ENCODE measurements at places on chromosomes 16 and 17.

GRCh38 chr16:56551796-56552738 lies 12.8 kb upstream of the MT4 start:
- no peak for DNase-seq

DNA sequence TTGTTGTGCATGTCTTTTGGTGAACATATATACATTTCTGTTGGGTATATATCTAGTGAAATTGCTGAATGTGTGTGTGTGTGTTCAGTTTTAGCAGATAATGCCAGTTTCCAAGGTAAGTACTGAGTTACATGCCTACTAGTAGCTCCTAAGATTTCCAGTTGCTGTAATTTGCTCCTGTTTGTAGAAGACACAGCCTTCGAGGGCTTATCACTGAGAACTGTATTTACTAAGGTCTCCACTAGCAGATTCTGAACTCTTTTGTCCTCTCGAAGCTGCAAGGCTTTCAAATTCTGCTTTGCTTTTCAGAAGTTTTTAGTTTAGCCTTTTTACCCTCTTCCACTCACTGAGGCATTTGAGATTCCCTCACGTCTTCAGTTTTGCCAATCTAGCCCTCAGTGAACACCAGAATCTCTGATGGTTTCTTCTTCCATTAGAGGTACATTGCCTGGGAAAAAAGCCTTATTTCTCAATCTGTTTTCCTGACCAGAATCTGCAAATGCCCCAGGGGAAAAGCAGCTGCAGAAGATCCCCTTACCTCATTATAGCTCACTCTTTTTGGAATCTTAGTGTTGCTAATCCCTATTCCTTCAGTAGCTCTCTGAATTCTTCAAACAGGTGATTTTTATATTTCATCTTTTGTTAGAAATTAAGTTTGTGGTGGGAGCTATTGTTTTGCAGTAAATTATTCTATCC lies 52.9 kb downstream of the NF1 start:
- no peak for DNase-seq

GRCh38 chr17:44220213-44221083 lies 973 bp upstream of the UBTF start:
- peak; percentile 70 for DNase-seq

DNA sequence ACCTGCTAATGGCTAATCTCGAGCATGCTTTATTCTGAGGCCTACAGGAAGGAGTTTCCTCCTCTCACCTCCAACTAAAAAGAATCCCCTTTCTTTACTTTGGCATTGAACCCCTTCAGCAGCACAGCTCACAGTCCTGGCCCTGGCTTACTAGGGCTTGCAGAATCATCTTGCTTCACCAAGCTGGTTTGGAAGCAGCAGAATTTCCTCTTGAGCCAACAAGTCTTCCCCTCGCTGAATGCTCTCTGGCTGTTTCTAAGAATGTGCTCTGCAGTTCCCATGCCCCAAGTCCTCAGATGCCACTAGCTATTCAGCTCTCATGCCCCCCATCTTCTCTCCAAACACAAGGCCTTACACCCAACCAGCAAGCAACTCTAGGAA lies 271.2 kb downstream of the NTN1 start:
- no peak for DNase-seq

DNA sequence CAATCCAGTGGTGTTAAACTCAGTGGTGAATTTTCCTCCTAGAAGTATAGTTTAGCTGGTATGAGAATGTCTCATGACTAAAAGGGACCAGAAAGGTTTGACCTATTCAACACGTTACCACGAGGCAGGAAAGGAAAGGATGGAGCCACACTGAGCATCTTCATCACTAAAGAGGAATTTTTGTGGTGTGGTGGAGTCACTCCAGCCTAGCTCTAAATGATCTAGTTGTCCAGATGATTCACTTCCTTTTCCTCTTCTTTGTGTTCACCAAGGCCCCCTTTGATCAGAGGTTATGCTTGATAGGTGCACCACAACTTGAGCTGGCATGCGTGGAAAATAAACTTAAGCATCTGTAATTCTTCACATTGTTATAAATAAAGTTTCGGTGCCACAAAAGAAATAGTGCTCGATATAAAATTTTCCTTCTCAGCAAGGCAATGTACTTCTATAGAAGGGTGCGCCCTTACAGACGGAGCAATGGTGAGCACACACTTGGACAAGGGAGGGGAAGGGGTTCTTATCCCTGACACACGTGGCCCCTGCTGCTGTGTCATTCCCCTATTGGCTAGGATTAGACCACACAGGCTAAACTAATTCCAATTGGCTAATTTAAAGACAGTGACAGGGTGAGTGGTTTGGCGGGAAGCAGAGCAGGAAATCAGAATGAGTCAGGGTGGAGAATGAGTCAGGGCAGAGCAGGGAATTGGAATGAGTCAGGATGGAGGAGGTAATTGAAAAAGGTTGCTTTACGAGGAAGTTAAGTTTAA lies 254.6 kb downstream of the HS3ST3A1 start:
- DNase-seq: no peak

GRCh38 chr17:32699247-32699646 lies 177.7 kb downstream of the MYO1D start:
- DNase-seq: no peak

DNA sequence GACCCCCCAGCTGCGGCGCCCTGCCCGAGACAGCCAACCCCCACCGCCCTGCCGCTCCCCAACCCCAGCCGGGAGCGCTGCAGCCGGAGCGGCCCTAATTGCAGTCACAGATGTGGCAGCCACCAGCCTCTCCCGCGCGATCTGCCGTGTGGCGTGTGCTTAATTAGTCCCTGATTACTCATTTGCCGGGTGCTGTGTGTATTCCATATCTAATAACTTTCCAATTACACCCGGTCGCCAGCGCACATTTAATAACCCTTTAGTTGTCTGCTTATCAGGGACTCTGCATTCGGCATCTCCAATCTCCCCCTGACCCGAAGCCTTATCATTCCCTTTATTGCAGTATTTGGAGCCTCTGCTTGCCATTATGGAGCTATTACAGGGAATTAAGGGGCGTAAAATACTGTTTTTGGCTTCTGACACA lies 236.7 kb upstream of the CIBAR2 start:
- no peak for DNase-seq

GRCh38 chr17:10332515-10332914 lies 40.3 kb downstream of the MYH13 start:
- no peak for DNase-seq

- no peak for DNase-seq
These were observed 520.4 kb upstream of the WSB1 start for GRCh38 chr17:26773189-26774188.

DNA sequence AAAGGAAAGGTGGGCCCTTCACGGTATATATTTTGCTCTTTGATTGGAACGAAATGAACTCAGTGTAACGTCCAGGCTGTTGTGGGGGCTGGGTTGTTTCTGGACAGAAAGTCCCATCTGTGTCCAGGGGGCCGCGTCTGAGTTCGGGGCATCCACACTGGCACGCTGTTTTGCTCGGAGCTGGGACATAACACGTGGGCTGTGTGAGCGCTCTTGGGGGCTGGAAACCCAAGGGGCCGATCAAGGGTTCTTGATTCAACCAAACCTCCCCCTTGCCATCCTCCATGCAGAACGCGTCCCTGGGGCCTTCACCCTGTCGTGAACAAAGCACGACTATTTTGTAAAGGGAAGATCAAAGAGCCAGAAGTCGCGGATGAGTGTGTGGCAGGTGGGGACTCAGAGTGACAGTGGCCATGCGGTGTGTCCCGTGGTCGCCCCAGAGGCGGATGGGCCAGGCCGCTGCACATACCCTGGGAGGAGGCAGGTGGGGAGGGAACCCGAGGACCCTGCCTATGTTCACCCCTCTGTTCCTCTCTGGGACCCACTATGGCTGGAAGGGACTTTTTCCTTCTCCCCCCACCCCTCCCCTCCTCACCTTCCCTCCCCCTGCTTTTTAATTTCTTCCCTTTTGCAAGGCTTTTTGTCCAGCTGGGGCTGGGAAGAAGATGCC lies 387.2 kb downstream of the SEC14L1 start:
- no peak for DNase-seq

- DNase-seq: no peak
These were observed 25.3 kb downstream of the CDH13 start for GRCh38 chr16:82651921-82652601.

GRCh38 chr16:87056551-87056950 lies 260.6 kb downstream of the C16orf95 start:
- no peak for DNase-seq

DNA sequence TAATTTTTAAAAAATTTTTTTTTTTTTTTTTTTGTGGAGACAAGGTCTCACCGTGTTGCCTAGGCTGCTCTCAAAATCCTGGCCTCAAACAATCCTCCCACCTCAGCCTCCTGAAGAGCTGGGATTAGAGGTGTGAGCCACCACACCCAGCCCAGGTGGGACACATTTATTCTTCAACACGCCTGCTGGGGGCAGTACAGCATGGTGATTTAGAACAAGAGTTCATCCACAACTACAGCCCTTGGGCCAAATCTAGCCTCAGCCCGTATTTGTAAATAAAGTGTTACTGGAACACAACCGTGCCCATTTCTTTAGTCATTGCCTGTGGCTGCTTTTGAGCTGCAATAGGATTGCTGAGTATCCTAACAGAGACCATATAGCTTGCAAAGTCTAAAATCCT lies 92.8 kb downstream of the KATNIP start:
- DNase-seq: no peak

GRCh38 chr16:55398762-55399161 lies 74.8 kb downstream of the IRX6 start:
- DNase-seq: no peak

DNA sequence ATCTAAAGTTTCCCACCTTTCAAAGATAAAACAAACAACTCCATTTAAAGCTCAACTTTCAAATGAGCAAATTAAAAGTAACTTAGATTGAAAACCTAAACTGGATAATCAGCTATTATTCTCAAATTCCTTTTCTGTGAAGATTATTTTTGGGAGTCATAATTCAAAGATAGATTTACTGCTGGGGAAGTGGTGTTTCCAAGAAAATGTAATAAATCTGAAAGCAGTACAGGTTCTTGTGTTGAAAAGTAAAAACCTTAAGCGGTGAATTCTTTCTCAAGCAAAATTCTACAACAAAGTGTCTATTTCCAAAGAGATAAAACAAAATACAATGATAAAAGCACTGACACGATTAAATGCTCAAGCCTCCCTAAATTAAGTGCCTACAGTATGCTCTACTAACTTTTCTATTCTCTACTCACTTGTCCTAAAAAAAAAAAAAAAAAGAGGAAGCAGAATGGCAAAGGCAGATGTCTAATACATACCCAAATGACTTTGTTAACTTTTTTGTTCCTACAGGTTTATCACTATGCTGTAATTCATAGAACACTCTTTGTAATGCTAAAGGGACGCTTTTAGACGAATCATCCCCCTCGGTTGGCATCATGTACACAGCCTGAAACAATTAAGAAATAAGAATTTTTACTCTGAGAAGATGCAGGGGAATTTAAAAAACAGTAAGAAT lies 34.5 kb downstream of the LITAFD start:
- no peak for DNase-seq

- DNase-seq: no peak
These were observed 4.1 kb downstream of the IL4R start for GRCh38 chr16:27317738-27318391.

DNA sequence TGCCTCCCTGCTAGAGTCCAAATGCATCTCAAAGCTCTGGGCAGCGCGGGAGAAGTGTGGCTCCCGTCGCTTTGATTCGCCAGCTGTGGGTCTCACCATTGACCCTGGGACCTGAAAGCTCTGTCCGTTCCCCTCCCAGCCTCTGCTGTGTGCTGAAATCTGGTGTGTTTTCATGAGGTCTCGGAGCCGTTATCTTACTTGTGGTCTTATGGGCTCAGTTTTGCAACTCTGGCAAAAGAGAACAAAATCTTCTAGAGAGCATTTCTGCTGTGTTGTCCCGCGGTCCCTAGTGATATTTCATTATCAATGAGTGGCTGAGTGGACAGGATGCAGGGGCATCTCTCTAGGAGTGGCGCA lies 13.3 kb downstream of the CRISPLD2 start:
- DNase-seq: no peak

GRCh38 chr17:16986391-16986790 lies 14.5 kb upstream of the TNFRSF13B start:
- no peak for DNase-seq

GRCh38 chr17:42203354-42203753 lies 9.1 kb upstream of the GHDC start:
- no peak for DNase-seq

DNA sequence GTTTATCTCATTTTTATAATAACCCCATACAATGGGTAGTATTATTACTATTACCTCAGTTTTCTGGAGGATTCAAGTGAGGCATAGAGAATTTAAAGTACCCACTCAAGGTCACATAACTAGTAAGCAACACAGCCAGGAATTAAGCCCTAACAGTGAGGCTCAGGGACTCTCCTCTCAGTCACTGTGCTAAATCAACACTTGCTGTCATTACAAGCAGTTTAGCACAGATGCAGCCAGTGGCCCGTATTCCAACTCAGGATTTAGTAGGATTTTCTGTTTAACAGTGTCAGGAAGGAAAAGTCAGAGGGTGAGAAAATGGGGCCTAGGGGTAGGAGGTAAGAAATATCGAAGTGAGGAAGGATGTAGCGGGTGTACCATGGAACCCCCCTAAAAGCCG lies 536.9 kb downstream of the TMEM114 start:
- DNase-seq: no peak

GRCh38 chr17:48642059-48642842 lies 16.1 kb upstream of the HOXB9 start:
- DNase-seq: no peak

- DNase-seq: no peak
These were observed 8.8 kb downstream of the SCIMP start for GRCh38 chr17:5225668-5226457.

GRCh38 chr17:75034236-75034908 lies 12.4 kb downstream of the ATP5PD start:
- peak; percentile 78 for DNase-seq

DNA sequence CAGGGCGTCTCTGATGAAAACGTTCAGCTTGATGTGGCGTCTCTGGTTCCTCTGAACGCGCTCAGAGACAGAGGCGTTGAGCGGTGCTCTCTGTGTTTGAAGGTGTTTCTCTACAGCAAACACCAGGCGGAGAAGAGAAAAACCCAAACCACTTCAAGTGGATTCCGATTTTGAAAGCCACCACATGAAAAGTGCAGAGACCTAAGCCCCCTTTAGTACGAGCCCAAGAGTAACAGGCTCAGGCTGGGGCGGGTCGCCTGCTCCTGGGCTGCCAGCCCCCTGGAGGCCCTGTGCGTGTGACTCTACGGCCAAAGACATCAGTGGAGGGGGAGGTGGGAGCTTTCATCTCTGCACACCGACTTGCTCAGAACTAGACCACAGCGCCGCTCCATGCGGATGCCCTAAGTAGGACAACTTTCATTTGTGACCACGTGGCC lies 328.4 kb downstream of the MAF start:
- DNase-seq: no peak

DNA sequence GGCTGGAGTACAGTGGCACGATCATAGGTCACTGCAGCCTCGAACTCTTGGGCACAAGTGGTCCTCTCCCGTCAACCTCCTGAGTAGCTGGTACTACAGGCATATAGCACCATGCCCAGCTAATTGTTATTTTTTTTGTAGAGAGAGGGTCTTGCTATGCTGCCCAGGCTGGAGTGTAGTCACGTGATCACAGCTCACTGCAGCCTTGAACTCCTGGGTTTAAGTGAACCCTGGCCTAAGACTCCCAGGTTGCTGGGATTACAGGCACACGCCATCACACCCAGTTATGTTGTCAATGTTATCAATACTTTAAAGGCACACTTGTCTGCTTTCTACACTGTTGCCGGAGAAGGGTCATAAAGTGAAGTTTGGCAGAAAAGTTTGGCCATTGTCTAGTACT lies 22.0 kb upstream of the LASP1NB start:
- no peak for DNase-seq
